NCI-H187 (cell line): ENCODE measurements at places on chromosomes 2 and 18.
A peak's percentile ranks its signal among the peaks of the same experiment; 100 is the strongest.

GRCh38 chr2:24174851-24175277, at the start of gene FAM228A:
TSS of gene FAM228A (plus strand) at chr2:24175053. CDS start at chr2:24175481, 428 bp downstream.
- no peak for DNase-seq

GRCh38 chr2:30975156-30975555, 163.1 kb downstream of the GALNT14 start:
- no peak for DNase-seq

GRCh38 chr2:230473378-230473777, 57.4 kb downstream of the SP100 start:
- DNase-seq = no peak

GRCh38 chr18:50454387-50454988, 79.6 kb downstream of the SKA1 start:
- peak; percentile 66 for DNase-seq

DNA sequence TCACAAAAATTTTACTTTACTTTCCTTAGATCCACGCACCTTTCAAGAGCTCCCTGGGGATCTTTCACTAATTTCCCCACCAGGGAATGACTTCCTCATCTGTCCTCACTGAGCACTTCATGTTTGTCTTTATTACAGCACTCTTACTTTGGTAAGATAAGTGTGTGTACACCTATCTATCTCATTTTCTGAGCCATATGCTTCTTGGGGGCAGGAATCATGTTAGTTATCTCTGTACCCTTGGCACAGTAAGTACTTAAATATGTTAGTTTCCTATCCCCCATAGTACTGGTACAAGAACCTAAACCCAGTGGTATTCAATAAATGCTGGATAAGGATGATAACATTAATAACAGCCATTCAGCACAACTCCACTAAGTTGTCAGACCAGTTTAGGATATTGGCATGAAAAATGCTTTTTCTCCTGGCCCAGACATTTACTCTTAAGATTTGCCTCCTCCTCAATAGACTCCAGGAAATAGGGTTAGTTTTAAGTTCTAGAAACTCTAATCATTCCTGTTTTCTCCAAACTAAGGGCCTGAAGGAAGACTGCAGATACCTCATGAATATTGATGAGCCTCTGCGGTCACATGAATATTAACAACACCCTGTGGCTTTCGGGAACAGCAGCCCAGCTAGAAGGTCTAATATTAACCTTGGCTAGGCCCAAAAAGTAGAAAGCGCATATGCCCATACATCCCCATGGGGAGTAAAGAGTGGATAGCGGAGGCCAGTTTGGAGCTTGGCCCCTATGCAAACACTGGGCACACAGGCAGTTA, 38.2 kb downstream of the NHEJ1 start:
- no peak for DNase-seq

DNA sequence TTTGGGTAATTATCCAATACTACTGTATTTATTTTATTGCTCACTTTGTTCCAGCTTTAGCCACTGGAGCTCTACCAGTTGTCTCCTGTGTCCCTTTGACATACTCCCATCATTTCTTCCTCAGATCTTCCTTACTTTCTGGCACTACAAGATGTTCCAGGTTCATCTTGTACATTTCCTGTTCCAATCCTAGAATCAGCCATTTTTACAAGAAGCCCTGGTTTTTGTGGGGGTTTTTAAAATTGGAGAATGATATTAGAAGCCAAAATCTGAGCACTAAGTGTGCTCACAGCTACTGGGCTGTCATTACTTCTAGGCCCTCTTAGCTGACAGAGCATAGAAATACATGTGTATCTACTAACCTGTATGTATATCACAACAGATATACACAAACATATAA, 164.3 kb downstream of the ZFP36L2 start:
- DNase-seq = no peak

GRCh38 chr2:152508446-152508845, 173.5 kb downstream of the FMNL2 start:
- DNase-seq = no peak

- no peak for DNase-seq
These were observed 84.2 kb downstream of the SLC39A10 start for GRCh38 chr2:195741191-195741590.

DNA sequence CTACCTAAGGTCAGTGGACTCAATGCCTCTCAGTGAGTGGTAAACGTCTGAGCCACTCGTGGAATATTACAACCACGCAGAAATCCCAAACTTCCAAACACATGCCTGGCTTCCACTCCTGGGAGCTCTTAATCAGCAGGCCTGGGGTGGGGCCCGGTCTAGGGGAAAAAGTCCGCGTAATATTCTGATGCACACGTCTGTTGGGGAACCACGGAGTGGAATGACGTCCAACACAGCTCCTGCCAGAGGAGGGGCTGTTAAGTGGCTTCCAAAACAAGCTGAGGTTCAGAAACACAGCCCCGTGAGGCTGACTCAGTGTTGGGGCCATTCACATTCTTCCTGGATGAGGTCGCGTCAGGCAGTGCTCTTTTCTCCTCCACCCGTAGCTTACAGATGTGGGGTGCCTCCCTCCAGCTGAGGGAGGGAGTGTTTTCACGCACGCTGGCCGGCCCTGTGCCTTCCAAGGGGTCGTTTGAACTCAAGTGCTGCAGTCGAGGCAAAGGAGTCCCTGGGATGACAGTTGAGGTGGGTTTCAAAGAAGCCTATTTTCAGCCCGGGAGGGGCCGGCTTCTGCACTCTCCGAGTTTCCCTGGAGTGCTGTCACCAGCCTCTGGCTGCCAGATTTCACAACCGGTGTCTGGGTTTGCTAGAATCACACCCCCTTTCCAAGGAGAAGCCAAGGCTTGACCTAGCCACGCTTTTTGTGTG, 73.1 kb downstream of the ACKR3 start:
- DNase-seq = no peak

DNA sequence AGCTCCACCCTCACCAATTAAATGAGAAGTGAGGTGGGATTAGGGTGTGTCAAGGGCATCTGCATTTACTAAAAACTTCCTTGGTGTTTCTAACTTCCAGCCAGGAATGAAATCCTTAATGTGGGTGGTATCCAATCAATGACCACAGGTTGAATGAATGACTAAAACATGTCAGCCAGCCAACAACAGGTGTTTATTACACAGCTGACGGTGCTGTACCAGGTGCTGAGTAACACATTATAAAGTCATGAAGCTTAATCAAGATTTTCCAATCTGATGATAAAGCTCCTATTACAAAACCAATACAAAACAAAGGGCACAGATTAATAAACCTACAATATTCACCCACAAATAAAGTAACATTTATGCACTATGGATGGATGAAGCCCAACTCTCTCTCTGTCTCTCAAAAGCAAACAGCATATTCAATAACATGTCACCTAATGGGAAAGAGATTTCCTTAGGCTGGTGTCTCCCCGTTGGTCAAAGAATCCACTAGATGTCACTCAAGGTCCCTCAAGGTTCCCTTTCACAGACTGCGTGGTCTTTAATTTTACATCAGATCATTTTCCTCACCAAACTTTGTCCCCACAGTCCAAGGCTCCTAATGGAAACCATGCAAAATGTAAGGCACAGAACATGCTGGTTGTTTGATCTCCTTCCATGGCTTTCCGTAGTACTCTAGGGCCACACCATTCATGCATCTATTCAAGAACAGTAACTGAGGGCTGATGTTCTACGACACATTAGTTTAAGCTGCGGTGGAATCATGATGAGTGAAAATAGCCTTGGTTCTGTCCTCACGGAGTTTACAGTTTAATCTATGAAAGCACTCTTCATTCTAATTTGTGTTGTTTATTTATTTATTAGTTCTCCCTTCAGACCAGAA, 6.4 kb upstream of the PTPN4 start:
- DNase-seq = no peak

DNA sequence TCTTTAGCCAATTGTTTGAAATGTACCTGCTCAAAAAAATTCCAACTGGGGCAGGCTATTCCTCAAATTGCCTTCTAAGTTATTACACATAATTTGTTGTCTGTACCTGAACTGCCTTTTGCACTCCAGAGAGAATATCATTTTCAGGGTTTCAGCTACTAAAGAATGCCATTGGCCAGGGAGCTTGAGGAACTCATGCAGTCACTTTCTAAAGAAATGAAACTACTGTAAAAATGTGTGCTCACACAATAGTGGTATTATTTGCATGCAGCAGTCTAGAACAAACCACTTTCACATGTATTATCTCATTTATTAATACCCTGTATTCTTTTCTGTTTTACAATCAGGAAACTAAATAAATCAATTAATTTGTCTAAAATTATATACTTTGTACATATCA, 152.2 kb downstream of the PID1 start:
- no peak for DNase-seq

GRCh38 chr2:165833156-165833555, 39.1 kb upstream of the GALNT3 start:
- DNase-seq = no peak

DNA sequence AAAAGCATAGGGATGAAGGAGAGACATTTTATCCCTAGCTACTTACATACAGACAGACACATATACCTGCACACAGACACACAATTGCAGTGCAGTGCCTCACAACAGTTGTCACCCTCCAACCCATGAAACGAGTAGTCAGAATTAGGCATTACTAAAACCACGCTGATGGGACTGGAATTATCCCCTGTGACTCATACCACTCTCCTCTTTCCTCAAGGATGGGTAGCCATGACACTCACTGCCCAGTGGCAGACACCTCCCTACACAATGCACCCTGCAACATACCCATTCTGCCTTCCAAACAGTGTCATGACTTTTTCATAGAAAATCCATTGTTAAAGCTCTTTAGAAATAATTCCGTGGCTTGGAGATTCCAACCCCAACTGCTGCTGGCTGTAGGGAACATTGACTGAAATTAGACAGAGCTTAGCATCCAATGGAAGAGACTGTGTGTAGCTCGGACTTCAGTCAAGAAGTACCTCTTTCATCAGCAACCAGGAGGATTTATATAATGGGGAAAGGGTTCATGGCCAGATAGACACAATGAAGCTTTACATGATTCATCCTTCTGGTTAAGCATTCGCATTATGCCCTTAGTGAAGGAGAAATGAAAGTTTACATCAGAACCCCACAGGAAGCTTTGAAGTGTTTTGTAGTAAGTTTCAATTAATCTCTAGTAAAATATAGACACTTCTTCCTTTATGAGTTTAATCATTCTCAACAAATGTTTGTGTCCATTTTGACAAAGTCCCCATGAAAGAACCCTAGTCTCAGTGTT, 155.2 kb downstream of the FBXO15 start:
- DNase-seq = no peak

- DNase-seq = no peak
These were observed 16.9 kb downstream of the SLC66A2 start for GRCh38 chr18:79934311-79935097.

- DNase-seq = no peak
These were observed 332.3 kb downstream of the NCKAP5 start for GRCh38 chr2:133235968-133236367.

DNA sequence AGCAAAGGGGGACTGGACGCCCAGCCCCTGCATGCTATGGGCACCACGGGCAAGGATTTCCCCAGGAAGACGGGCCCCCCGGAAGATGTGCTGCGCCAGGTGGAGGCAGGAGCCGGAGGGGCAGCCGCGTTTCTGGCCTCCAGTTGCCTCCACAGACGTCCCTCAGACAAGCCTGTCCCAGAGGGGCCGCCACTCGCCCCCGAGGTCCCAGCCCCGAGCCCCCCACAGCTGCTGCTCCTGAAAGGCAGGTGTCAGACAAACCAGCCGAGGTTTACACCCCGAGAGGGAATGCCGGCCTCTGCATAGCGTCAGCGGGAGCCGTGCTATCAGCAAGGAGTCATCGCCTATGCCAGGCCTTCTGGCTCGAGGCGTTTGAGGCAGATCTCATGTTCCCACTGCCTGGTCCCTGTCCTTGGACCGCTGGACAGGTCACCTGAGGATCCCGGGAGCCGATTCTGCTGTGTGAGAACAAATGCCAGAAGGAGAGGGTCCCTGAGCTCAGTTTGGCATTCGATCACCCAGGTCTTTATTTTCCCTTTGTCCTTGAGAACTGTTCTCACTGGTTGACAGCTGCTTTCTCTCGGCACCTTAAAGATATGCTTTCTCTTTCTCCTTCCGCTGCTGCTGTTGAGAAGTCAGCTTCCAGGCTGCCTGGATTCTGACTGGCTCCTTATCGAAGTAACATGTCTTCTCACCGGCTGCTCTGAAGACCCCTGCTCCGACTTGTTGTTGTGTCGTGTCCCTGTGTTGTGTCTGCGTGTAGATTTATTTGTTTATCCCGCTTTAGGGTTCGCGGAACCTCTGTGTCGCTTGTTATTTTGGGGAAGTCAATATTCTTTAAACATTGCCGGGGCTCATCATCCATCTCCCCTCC, 20.6 kb downstream of the CROCC2 start:
- no peak for DNase-seq

- DNase-seq = no peak
These were observed 5.4 kb downstream of the SEMA4F start for GRCh38 chr2:74659462-74659861.

DNA sequence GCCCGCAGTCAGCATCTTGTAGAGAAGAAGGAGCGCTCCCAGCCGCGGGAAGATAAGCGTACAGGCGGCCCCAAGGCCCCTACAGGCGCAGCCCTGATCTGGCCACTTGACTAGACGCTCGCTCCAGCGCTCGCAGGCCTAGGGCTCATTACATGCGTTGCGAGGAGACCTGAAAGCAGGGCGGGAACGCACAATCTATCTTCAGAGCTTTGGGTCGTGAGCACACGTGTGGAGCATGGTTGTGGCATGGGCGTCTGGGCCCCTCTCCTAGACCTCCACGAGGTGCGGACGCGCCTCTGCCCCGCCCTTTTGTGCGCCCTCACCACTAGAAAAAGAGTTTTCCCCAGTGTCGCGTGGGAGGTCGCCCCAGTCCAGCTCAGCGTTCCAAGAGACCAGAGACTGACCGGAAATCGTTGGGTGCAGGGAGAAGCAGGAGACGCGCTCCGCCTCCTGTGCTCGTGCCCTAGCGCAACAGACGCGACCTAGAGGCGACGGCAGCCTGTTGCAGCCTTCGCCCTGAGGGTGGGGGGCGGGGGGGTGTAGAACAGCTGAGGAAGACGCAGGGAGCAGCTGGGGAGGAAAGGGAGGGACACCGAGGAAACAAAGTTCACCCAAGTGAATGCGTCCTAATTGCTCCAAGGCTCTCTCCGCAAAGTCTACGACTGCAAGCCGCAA, 12.6 kb downstream of the NR4A2 start:
- DNase-seq = no peak

- DNase-seq = no peak
These were observed 767 bp downstream of the RHOB start for GRCh38 chr2:20447437-20448245.

GRCh38 chr2:131142849-131143248, 37.7 kb downstream of the PLEKHB2 start:
- DNase-seq = no peak

DNA sequence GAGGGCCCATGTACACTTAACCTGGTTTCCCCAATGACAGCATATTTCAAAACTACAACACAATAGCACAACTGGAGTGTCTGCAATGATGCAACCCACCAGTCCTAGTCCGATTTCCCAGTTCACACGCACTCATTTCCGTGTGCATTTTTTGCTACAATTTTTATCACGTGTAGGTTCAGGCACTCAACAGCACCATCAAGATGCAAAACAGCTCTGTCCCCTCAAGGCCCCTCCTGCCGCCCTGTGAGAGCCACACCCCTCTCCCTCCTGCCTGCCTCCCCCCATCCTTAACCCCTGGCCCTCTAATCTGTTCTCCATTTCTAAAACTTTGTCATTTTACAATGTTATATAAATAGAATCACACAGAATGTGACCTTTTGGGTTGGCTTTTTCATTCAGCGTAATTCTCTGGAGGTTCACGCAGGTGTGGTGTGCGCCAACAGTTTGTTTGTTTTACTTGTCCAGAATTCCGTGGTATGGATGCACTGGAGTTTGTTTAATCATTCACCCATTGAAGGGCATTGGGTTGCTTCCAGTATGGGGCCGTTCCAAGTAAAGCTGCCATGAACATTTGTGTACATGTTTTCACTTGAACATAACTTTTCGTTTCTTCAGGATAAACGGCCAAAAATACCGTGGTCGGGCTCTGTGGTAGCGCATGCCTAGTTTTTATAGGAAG, 8.4 kb downstream of the KCNIP3 start:
- no peak for DNase-seq
